AG04449 (cell line): ENCODE measurements at places on chromosomes 1 and 21.

- DNase-seq = no peak
Measured at GRCh38 chr1:109266965-109267364, 16.0 kb downstream of the PSRC1 start.

GRCh38 chr1:226064816-226065248 is 2.3 kb downstream of the H3-3A start:
- no peak for DNase-seq

DNA sequence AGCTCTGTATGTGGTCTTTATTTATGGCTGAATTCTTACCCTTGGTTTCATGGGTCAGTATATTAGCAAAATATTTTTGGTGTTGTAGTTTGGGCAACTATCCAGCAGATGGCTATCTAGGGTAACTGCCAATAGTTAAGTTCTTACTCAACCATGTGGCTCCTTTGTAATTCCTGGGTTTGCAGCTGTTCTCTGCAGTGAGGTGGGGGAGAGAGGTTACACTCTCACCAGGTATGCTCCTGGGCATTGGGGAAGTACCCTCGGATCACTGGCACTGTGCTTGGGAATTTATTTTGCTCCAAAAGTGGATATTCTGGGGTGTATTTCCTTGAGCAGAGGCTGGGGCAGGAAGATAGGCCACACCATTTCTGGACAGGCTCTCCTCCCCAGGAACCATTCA is 436.7 kb upstream of the TMPRSS15 start:
- no peak for DNase-seq

GRCh38 chr1:29758781-29759499 is 522.6 kb downstream of the PTPRU start:
- DNase-seq = no peak

DNA sequence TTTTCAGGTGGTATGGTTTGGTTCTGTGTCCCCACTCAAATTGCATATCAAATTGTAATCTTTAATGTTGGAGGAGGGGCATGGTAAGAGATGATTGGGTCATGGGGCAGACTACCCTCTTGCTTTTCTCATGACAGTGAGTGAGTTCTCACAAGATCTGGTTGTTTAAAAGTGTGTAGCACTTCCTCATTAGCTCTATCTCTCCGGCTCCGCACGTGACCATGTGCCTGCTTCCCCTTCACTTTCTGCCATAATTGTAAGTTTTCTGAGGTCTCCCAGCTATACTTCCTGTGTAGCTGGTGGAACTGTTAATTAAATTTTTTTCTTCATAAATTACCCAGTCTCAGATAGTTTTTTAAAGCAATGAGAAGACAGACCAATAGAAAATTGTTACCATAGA is 843.2 kb downstream of the AMY1C start:
- DNase-seq = no peak

GRCh38 chr1:111236379-111236778 is 8.9 kb downstream of the CHI3L2 start:
- DNase-seq = no peak

DNA sequence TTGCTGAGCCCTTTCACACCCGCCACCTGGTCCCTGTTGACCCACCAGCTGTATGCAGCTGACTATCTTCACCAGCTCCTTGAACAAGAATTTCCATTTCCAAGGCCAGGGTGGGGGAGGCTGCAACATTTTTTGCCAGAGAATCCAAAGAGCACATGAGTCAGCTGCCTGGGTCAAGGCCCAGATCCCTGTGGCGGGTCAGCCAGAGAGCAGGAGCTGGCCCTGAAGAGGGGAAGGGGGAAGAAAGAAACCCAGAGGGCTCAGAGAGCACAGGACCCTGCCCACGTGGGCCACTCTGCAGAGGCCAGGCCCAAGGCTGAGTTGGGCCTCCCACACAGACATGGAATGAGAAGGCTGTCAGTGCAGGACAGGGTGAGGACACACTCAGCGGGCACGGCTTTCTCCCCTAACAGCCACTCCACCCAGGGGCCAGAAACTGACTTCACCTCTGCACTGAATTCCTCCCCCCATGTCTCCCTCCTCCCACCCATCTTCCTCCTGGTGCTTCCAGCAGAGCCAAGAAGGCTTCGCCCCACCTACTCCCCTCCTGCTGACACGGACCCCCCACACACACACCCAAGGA is 28.9 kb downstream of the S100A6 start:
- no peak for DNase-seq

DNA sequence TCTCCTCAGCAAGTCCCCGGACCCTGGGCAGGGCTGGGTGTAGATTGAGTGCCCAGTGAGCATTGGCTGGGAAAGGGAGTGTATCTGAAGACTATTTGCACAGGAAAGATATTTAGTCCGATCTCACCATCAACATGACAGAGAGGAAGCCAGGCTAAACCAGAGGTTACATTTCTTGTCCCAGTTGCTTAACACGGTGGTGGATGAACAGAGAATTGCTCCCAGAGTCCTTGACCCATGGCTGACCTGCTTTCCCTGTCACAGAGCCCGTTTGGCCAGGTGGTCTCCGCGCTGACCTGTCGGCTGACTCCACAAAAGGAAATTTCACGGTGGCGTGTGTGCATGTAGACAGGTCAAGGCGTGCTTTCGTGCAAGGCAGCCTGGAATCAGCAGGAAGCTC is 83.5 kb downstream of the BEND5 start:
- DNase-seq = no peak
